ENCODE measurements at places on chromosomes 4 and X. TPM values are rescaled to one million over a fixed set of nuclear protein-coding genes. Genes with fewer than 3 reads are reported as not detected.

Gene SHROOM2
- total RNA-seq: 2.2 TPM

Gene TREX2
- 1.4 TPM for total RNA-seq

Gene CXCL5
- total RNA-seq: 0.56 TPM

Gene GRXCR1
- total RNA-seq: not detected

Gene SMPX
- not detected for total RNA-seq

Gene TMPRSS11E
- total RNA-seq: not detected

Gene PIR
- 20.0 TPM for total RNA-seq

Gene MAGEA9B
- total RNA-seq: not detected

Gene ADGRL3
- total RNA-seq: 3.7 TPM

Gene DCAF12L2
- 0.24 TPM for total RNA-seq

Gene SHROOM3
- total RNA-seq: 2.4 TPM

Gene IL21
- total RNA-seq: not detected

Gene JADE3
- 6.6 TPM for total RNA-seq

Gene PTTG2
- total RNA-seq: not detected

Gene FAM9B
- not detected for total RNA-seq

Gene EPGN
- 2.5 TPM for total RNA-seq

Gene ADH1C
- 33.9 TPM for total RNA-seq

Gene F8A3
- 9.1 TPM for total RNA-seq

Gene STOX2
- total RNA-seq: 20.8 TPM

Gene DDX53
- not detected for total RNA-seq

Gene C4orf50
- total RNA-seq: 0.19 TPM

Gene CDX4
- not detected for total RNA-seq

Gene SHROOM4
- 54.7 TPM for total RNA-seq

Gene TRIM2
- 45.4 TPM for total RNA-seq

Gene UCP1
- 0.28 TPM for total RNA-seq

Gene RBMXL3
- total RNA-seq: not detected

Gene IBSP
- total RNA-seq: not detected

Gene SPON2
- 29.3 TPM for total RNA-seq

Gene ITIH6
- not detected for total RNA-seq

Gene MAGEB4
- not detected for total RNA-seq

Gene P2RY8
- total RNA-seq: 1.7 TPM

Gene IL1RAPL1
- total RNA-seq: 0.13 TPM

Gene ASB12
- total RNA-seq: not detected

Gene UVSSA
- 11.3 TPM for total RNA-seq

Gene DUSP21
- total RNA-seq: not detected

Gene PABPC1L2A
- total RNA-seq: not detected

Gene PCDH19
- 0.74 TPM for total RNA-seq

Gene MORC4
- 22.3 TPM for total RNA-seq

Gene SLIT2
- total RNA-seq: 16.0 TPM

Gene FDCSP
- total RNA-seq: not detected

Gene AREG
- total RNA-seq: 41.2 TPM

Gene MAGEA8
- total RNA-seq: not detected

Gene LRP2BP
- 4.0 TPM for total RNA-seq

Gene FHL1
- total RNA-seq: 3,943 TPM

Gene SPANXN5
- total RNA-seq: not detected

Gene PABPC4L
- 1.3 TPM for total RNA-seq

Gene SH3RF1
- 15.9 TPM for total RNA-seq

Gene DRD5
- total RNA-seq: not detected

Gene SYTL4
- total RNA-seq: 10.8 TPM

Gene UBE2D3
- total RNA-seq: 487 TPM

Gene MXD4
- total RNA-seq: 33.7 TPM

Gene HTN1
- not detected for total RNA-seq

Gene TBC1D9
- 42.8 TPM for total RNA-seq
